ENCODE measurements at places on chromosomes 6 and 20. TPM values are rescaled to one million over a fixed set of nuclear protein-coding genes. Genes with fewer than 3 reads are reported as not detected.

Gene EPM2A
- total RNA-seq, result 5.0 TPM

Gene GLP1R
- not detected for total RNA-seq

Gene SMLR1
- total RNA-seq, result not detected

Gene PDYN
- total RNA-seq, result not detected

Gene TINAG
- total RNA-seq, result 0.13 TPM

Gene KIF25
- total RNA-seq, result not detected

Gene CPXM1
- total RNA-seq, result 0.22 TPM

Gene TNNC2
- 1.4 TPM for total RNA-seq

Gene MLN
- total RNA-seq, result not detected

Gene NKX2-4
- not detected for total RNA-seq

Gene KAT14
- 15.8 TPM for total RNA-seq

Gene DDX43
- 2.8 TPM for total RNA-seq

Gene POFUT1
- 47.6 TPM for total RNA-seq

Gene OTOR
- total RNA-seq, result not detected

Gene SIM1
- total RNA-seq, result not detected

Gene PRR18
- not detected for total RNA-seq

Gene FAM209B
- total RNA-seq, result 0.52 TPM

Gene ZSCAN12
- total RNA-seq, result 8.2 TPM

Gene FAM83C
- 0.11 TPM for total RNA-seq

Gene FOXS1
- not detected for total RNA-seq

Gene MDFI
- 4.0 TPM for total RNA-seq

Gene ANGPT4
- under 0.01 TPM for total RNA-seq

Gene SLC22A3
- 2.7 TPM for total RNA-seq

Gene AAR2
- total RNA-seq, result 23.8 TPM

Gene GTF2H4
- total RNA-seq, result 12.3 TPM

Gene TFAP2D
- not detected for total RNA-seq

Gene OR2J3
- not detected for total RNA-seq

Gene RHAG
- not detected for total RNA-seq

Gene CRISP3
- total RNA-seq, result not detected

Gene KCNS1
- not detected for total RNA-seq

Gene ANKEF1
- 1.9 TPM for total RNA-seq

Gene LHFPL5
- total RNA-seq, result not detected

Gene MYH7B
- 0.13 TPM for total RNA-seq

Gene TFAP2C
- under 0.01 TPM for total RNA-seq

All from articular chondrocyte of knee joint (primary cell).